Liver (tissue), 10 donors: ENCODE measurements at places on chromosomes 5 and 9. TPM values are rescaled to one million over a fixed set of nuclear protein-coding genes. Genes with fewer than 3 reads are reported as not detected.

DNA sequence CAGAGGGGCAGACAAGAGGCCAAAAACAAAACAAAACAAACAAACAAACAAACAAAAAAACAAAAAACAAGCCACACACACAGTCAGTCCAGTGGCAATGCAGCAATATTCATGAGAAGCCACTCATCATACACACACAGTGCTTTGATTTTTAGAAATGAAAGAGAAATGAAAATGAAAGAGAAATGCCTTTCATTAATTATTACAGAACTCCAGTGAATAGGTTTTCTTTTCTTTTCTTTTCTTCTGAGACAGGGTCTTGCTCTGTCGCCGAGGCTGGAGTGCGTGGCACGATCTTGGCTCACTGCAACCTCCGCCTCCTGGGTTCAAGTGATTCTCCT, 36.9 kb downstream of the SPRY4 start:
- no peak for DNase-seq
- peaks cover 5% of the 10 kb centered on the region for H3K4me1 ChIP-seq
- H3K27ac ChIP-seq = peak overlapping the region; percentile 10
- no peak overlapping the region for H3K4me3 ChIP-seq
- no peaks in the 10 kb centered on the region for H3K27me3 ChIP-seq
- no peaks in the 10 kb centered on the region for H3K36me3 ChIP-seq

GRCh38 chr5:108366500-108366899, 15.4 kb downstream of the FBXL17 start:
- no peak overlapping the region for H3K4me3 ChIP-seq
- no peaks in the 10 kb centered on the region for H3K27me3 ChIP-seq
- H3K27ac ChIP-seq = no peak overlapping the region
- H3K36me3 ChIP-seq = no peaks in the 10 kb centered on the region
- DNase-seq = no peak
- peaks cover 4% of the 10 kb centered on the region for H3K4me1 ChIP-seq

- H3K4me3 ChIP-seq = no peak overlapping the region
- no peak for DNase-seq
- H3K27me3 ChIP-seq = no peaks in the 10 kb centered on the region
- H3K27ac ChIP-seq = no peak overlapping the region
- H3K36me3 ChIP-seq = no peaks in the 10 kb centered on the region
These were observed 196.1 kb upstream of the TBC1D2 start for GRCh38 chr9:98451576-98451975.

Gene SPAG8
- 0.25 TPM for total RNA-seq

Gene PCDHGC4
- 1.4 TPM for total RNA-seq
